Pulmonary artery endothelial cell (primary cell): ENCODE measurements at places on chromosomes 3 and 15.

DNA sequence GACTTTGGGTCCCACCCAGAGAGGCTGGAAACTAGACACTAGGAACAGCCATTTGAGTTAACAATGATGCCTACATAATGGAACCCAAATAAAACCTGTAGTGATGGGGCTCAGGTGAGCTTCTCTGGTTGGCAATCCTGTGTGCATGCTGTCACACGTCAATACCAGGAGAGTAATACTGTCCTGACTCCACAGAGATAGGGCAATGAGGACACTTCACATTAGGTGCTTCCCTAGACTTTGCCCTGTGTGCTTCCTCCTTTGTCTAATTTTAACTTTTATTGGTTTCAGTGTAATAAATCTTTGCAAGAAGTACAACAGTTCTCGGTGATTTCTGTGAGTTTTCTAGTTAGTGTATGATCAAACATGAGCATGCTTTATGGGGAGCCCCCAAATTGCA lies 281.8 kb upstream of the ARRDC4 start:
- DNase-seq: no peak

DNA sequence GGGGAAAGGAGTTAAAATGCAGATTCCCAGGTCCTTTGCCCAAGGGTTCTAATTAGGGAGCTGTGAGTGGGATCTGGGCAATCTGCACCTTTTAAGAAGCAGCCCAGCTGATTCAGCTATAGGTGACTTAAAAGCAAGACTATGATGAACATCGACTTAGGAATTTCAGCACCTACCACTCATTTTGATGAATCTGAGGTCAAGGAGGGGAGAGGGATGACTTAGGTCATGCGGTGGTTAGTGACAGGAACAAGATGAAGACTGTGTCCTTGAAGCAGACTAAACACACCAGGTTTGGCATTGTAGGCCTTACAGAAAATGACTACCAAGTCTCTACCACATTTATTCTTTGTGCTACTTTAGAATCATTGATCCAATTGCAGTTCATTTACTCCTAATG lies 196.3 kb downstream of the DTWD1 start:
- DNase-seq: no peak

DNA sequence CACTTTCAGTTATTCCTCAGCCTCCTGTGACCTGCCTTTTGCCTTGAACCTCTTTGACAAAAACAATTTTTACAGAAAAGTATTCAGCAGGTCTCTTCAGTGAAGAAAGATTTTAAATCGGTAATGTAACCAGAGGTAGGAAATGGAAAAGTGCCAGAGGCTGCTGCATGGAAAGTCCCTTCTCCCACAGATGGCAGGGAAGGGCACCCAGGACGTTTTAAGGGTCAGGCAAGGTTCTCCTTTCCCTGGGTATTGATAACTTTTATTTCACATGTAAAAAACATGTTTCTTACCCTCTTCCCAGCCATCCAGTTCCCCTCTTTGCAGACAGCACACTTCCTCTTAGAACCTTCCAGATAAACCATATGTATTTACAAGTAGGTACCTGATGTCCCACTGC lies 185.6 kb downstream of the OR4M2 start:
- no peak for DNase-seq

GRCh38 chr3:81468391-81468790 lies 293.1 kb downstream of the GBE1 start:
- no peak for DNase-seq

- no peak for DNase-seq
Observed at GRCh38 chr3:139629033-139629432, 48.7 kb downstream of the NMNAT3 start.

- DNase-seq: no peak
Observed at GRCh38 chr3:196501316-196502044, 2.1 kb downstream of the RNF168 start.

- no peak for DNase-seq
Observed at GRCh38 chr15:65042776-65043327, 2.3 kb upstream of the SLC51B start.

DNA sequence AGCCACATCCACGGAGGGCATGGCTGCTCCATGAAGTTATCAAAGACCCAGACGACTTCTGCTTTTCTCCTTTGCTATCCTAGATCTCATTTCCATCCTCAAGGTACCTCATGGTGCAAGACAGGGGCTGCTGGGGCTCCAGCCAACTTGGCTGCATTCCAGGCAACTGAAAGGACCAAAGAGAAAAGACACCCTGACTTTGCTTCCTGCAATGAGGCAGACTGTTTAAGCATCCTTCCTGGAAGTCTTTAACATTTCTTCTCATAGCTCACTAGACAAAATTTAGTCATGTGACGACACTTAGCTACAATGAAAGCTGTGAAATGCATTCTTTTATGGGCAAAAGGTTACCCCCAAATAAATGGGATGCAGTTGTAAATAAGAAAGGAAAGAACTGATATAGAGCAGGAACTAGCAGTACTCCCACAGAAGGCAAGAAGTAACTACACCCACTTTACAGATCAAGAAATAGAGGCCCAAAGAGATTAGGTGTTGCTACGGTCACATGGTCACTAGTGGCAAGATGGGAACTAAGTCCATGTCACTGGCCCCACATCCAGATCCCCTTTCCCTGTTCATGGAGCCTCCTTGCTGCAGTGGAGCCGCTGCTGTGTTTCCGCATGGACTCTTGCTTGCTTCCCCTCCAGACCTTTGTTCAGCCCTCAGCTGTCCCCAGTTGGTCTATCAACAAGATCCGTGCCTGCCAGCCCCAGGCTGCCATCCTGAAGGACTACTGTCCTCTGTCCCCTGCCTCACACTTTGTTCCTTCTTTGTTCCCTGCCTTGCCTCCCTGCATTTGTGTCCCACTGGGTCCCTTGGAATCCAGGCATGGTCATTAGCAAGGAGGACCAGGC lies 107.0 kb downstream of the XXYLT1 start:
- no peak for DNase-seq

- DNase-seq: no peak
Observed at GRCh38 chr3:152254041-152254440, 14.7 kb upstream of the MBNL1 start.

- DNase-seq: no peak
Observed at GRCh38 chr15:92385096-92385495, 8.6 kb upstream of the ST8SIA2 start.

- no peak for DNase-seq
Observed at GRCh38 chr15:27723821-27724220, 375.3 kb downstream of the OCA2 start.

DNA sequence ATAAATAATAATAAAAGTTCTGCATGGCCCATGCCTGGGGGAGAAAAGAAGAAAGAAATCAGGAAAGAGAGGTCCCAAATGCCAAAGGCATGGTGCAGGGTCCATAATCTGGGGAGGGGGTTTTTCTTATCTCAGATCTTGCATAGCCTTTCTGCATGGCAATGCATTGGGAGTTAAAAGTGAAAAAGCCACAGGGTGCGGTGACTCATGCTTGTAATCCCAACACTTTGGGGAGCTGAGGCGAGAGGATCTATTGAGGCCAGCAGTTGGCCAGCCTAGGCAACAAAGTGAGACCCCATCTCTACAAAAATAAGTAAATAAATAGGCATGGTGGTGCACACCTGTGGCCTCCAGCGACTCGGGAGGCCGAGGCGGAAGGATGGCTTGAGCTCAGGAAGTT lies 76.8 kb upstream of the GATA2 start:
- no peak for DNase-seq

GRCh38 chr3:54853573-54854404 lies 74.1 kb downstream of the LRTM1 start:
- peak; percentile 4 for DNase-seq

- no peak for DNase-seq
Observed at GRCh38 chr3:153026026-153026425, 136.0 kb upstream of the RAP2B start.

DNA sequence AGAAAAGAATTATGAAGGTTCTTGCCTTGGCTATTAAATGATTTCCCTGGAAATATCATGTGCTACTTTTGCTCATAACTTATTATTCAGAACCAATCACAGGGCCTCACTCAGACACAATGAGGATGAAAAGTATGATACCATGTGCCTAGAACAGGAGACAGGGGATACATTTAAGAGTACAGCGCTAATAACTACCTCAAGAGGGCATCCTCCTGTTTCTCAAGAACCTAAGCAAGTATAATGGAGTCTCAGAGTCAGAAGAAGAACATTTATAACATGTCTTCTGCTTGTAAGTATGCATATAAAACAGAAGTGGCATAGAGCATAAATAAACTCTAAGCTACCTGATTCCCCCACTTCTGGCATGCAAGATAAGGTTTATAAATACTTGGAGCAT lies 125.4 kb upstream of the MME start:
- DNase-seq: no peak

DNA sequence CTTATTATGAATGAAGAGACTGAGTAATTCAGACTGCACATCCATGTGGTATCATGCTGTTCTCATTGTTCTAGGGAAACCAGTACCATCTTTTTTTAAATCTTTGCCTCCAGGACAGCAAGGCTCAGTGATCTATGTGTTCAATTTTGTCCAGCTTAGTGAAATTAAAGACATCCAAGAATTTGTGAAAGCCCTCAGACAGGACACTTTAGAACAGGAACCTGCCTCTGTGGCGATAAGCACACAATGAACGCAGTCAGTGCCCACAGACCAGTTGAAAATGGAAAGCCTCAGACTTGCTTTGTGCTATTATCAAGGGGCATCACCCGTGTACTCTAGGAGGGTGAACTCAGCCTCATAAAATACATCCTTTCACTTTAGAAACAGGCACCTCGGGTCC lies 20.1 kb downstream of the EID1 start:
- no peak for DNase-seq

- peak; percentile 92 for DNase-seq
Observed at GRCh38 chr3:111924283-111924682, 54.5 kb upstream of the ABHD10 start.

- DNase-seq: no peak
Observed at GRCh38 chr3:143278721-143279120, 159.2 kb downstream of the CHST2 start.

DNA sequence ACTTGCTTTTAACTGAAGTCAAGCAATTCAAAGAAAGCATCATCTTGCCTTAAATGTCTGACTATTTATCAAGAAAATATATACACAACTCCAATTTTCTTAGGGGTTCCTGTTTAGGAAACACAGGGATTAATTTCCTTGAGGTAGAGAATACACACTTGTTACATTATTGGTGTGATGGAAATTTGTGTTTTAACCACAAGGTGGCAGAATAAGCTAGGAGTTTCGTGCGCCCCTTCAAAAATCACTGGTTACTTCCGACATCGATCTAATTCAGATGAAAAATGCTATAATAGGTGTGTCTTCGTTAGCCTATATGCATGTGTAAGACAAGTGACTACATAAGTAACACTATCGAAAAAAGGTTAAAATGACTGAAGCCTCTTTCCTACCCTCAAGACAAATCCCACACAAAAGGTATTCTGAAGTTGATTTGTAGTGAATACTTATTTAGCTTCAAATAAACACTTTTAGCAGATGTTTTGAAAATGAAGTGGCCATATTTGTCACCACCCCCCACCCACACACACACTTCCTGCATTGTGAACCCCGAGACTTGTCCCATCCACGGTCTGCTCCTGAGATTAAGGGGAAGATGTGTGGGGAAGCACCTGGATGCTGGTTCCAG lies 246.5 kb downstream of the ROBO1 start:
- no peak for DNase-seq

- DNase-seq: no peak
Observed at GRCh38 chr3:34109021-34109420, 310.6 kb downstream of the PDCD6IP start.

GRCh38 chr3:37545479-37545878 lies 316.2 kb upstream of the CTDSPL start:
- no peak for DNase-seq

DNA sequence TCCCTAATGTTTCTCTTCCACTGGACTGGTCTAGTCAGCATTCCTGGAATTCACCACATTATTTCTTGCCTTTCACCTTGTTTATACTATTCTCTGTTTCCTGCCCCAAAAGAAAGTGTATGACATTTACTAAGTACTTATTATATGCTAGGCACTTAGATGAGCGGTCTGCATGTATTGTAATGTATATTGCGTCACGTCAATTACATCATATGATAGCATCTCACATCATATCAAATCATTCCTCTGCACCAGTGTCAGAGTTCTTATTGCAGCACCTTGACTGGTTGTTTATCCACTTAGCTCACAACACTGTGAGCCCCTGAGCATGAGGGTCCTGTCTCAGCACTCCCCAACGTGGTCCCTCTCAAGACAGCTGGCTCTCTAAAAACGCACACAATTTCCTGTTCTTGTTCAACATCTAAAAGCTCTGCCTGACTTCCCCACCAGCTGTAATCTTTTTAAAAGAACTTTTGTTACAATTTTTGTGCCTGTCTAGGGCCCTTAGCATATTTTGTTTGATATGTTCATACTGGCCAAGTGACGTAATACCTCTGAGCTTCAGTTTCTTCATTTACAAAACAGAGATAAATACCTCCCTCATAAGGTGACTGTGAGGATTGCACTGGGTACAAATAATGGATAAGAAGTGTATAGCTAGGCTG lies 58.8 kb downstream of the ARHGAP31 start:
- DNase-seq: no peak

DNA sequence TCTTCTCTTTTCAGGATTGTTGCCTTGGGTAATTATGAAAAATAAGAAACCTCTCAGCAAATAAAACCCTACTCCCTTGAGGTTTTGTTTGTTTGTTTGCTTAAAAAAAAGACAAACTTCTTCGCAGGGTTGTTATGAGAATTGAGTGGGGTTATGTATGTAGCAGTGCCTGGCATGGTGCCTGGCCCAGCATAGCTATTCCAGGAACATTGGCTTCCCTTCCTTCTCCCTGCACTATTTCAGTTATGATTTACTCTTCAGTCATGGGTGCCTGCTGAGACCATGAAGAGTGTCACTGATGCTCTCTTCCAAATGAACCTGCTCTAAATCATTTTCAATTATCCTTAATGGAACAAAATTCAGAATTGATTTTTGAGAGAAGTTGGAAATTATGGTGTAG lies 283.5 kb upstream of the ROPN1 start:
- DNase-seq: no peak

DNA sequence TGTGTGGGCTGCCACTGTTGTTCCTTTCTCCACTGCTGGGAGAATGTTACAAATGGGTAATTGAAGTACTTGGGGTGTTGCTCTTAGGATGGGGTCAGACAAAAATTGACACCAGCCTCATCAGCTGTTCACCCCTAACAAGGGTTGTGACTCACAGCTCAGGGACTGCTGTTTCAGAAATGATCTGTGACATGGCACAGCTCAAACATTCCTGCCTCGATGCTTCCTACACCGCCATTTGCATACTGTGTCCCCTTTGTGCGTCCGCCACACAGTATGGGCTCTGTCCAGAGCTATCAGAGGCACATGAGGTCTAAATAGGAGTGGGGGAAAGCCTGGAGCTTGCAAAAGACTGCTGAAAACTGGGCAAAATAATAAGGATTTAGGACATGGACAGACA lies 43.9 kb downstream of the CCNL1 start:
- no peak for DNase-seq

DNA sequence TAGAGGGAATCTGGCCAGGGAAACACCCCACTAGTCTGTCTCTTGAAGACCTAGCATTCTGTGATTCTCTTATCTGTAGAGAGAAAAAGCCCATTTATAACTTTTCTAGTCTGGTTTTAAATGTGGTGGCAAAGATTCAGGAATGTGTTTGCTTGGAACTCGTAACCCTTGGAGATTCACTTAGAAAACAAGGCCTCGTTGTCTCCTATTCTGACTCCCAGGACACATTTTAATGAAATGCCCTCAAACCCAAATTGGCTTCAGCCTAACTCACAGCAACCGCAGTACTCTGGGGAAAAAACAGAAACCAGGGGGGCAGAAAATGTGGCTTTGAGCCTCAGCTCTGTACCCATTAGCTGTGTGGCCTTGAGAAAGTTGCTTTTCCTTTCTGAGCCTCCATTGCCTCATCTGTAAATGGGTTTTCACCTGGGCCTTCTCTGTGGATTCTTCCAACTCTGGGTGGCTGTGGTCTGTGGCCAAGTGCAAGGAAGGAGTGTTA lies 36.5 kb downstream of the RPLP1 start:
- no peak for DNase-seq

- DNase-seq: no peak
Observed at GRCh38 chr15:82044373-82045178, 1.2 kb downstream of the MEX3B start.
